ENCODE measurements at places on chromosomes 11 and 22.

DNA sequence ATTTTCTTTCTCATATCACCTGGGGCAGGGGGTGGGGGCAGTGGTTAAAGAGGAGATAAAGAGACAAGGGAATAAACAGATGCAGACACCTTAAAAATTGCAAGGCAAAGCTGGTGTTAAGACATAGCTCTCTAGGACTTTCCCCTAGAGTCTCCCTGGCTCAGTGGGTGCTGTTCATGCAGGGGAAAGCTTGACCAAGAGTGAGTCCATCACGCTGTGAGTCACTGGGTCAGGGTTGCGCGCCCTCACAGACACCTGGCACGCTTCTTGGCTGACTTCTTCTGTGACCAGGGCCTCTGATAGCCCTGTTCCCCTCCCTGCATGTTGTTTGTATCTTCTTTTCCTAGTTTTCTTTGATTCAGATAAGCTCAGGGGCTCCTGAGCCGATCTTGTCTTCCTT, 31.9 kb downstream of the COMMD9 start:
- DNase-seq, result no peak

GRCh38 chr11:115169251-115169650, 335.0 kb downstream of the CADM1 start:
- DNase-seq, result no peak

DNA sequence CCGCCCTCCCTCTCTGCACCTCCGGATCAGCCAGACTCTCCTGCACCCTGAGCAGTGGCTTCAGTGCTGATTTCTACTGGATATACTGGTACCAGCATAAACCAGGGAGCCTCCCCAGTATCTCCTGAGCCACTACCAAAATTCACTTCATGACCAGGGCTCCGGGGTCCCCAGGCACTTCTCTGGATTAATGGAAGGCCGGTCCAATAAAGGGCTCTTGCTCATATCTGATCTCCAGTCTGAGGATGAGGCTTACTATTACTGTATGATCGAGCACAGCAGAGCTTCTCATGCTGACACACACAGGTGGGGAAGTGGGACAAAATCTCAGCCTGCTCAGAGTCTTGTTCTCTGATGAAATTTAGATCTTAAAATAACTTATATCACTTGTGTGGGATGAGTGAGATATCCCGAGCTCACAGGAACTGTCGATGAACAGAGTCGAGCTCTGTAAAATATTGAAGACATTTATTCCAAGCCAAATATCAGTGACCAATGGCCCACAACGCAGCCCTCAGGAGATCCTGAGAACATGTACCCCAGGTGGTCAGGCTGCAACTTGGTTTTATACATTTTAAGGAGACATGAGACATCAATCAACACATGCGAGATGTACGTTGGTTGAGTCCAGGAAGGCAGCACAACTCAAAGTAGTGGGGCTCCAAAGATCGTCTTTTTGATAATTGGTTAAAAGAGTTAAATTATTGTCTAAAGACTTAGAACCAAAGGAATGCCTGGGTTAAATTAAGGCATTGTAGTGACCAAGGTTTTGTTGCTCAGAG, 93.0 kb upstream of the TOP3B start:
- no peak for DNase-seq

DNA sequence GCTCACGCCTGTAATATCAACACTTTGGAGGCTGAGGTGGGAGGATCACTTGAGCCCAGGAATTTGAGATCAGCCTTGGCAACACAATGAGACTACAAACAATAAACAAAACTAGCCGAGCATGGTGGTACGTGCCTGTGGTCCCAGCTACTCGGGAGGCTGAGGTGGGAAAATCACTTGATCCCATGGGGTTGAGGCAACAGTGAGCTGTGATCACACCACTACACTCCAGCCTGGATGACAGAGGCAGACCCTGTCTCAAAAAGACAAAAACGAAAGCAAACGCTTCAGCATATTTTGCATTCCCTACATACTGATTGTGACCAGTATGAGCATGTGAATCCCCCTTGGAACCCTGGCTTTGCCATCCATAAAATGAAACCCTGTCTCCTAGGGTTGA, 33.9 kb upstream of the MN1 start:
- DNase-seq, result no peak

DNA sequence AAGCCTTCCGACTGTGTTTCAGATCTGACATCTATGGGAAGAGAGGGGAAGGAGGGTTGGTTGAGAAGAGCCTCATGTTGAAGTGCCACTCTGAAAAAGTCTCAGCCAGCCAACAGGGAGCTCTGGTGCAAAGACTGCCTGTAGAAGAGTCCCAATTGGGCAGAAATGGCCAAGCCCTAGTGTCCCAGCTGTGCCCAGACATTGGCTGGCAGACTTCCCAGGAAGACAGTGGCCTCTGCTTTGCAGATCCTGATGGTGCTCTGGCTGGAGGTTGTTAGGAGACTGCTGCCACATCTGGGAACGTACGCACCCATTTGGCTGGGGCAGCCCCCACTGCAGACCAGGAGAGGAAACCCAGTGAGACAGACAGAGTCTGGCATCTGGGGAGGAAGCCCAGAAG, 3.2 kb upstream of the PLA2G3 start:
- no peak for DNase-seq

DNA sequence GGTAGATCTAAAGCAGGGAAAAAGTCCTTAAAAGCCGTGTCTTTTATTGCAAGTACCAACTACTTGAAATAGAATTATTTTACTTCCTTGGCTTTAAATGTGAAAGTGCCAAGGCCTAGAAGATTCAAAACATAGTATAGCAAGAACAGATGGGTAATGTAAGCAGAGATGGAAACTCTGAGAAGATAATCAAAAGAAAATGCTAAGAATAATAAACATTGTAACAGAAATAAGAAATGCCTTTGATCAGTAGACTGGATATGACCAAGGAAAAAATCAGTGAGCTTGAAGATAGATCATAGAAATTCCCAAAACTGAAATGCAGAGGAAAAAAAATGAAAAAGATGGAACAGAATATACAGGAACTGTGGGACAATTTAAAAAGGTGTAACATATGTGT, 113.1 kb downstream of the BLID start:
- DNase-seq, result no peak

DNA sequence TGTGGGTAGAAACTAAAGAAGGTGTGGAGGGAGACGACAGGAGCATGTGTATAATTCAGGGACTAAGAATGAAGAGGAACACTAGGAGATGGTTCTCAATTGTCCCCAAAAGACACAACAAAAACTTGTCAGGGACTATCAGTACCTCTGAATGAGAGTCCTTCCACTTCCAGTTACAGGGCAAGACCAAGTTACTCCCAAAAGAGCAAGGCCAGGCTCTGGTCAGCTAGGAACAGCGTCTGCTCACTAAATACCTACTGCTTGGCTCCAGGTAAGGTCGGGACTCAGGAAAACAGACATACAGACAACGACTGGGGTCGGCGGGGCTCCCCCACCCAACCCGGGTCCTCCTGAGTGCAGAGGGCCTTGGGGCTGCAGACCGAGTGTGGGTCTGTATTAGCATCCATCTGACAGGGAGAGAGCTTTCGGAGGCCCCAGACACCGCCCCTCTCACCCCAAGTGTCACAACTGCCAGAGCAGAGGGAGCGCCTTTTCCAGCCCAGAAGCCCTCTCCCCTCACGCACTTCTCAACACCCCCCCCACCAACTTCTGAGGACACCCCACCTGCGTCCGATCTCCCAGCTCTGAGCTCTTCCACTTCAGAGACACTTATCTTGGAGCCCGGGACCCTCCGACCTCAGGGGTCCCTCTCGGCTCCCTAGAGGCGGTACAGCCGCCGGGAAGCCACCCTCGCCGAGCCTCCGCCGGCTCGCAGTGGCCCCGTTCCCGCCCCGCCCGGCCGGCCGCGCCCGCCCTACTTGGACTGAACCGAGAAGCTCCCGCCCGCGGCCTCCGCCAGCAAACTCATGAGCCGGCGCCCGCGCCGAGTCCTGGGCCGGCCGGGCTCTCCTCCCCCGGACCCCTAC, 522 bp downstream of the RHOG start:
- no peak for DNase-seq

- DNase-seq, result no peak
Measured at GRCh38 chr22:23284504-23285033, 104.3 kb downstream of the BCR start.

DNA sequence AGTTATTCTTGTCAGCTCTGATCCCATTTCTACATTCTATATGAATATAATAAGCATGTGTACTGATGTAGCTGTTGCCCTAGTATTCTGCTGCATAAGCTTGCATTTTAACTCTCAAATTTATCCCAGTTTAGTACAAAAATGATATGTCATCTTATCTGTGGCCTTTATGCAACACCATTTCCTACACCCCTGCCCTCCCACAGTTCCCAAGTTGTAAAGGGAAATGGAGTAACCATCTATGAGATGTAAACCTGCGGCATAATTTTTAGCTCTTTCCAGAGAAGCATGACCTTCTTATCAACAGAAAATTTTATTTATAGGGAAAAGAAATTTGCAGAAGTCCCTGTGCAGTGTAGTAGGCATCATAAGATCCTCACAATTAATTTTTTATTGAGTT, 18.9 kb upstream of the CARD18 start:
- no peak for DNase-seq

DNA sequence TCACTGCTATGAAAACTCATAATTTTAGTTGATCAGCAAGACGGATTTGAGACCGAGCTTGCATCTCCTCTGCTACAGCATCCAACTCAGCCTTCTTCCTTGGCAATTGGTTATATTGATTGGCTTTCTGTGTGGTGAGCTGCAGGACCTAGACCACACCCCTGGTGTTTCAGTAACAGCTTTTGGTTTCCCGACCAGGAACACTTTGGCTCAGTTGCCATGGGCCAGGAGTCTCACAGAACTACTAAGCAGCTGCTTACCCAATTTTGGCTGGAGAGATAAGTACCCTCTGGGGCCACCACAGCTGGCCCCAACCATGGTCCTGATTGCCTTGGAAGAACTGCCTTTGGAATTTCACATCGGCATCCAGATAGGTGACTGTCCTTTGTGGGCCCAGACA, at the start of gene GLYATL1:
TSS of gene GLYATL1 (plus strand) at position 212 of the 400 bp plus-strand sequence. CDS start 7,600 bp downstream, outside the sequence.
- DNase-seq, result no peak

DNA sequence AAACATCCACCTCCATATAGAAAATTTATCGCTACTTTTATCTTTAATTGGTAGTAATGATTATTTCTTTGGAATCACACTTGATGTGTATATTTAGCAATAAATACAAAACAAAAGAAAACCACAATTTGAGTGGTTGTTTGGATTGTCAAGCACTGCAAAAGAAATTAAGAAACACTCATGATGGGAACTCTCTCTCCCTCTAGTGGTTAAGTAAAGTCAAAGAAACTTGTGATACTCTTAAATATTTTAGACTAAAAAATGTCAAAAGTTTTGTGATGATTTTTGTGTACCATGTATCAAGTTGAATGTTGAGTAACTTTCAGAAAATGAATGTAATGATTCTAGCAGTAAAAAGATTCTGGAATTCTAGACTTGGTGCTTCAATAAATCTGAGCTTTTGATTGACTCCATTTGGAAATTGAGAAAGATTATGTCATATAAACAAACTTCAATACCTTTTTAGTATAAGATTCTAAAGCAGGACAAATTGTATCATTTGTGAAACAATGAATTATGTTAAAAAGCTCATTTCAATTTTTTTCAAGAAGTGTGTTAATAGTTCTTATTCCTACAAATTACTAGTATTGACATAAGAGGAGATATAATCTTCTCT, 20.8 kb downstream of the MUC15 start:
- DNase-seq, result no peak

DNA sequence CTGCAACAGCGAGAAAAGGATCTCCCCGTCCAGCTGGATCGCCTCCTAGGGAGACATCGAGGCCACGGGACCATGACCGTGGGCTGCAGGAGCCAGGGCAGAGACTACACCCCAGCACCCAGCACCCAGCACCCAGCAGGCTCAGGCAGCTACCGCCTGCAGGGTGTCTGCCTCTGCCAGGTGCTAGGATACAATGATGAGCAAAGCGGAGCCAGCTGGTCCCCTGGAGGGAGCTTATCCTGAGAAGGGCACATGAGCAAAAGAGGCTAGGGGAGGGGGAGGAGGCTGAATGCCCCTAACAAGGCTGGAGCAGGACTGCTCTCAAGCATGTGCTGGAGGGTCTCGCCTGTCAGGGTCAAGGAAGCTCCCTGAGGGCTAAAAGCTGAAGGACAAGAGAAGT, 4.8 kb upstream of the CASTOR1 start:
- DNase-seq, result no peak

GRCh38 chr22:30381264-30381663, 5.9 kb downstream of the RNF215 start:
- DNase-seq, result no peak

GRCh38 chr11:128575174-128575960, 12.0 kb downstream of the ETS1 start:
- no peak for DNase-seq

- DNase-seq, result peak; percentile 34
Measured at GRCh38 chr11:59615120-59615636, 396 bp downstream of the OSBP start.

DNA sequence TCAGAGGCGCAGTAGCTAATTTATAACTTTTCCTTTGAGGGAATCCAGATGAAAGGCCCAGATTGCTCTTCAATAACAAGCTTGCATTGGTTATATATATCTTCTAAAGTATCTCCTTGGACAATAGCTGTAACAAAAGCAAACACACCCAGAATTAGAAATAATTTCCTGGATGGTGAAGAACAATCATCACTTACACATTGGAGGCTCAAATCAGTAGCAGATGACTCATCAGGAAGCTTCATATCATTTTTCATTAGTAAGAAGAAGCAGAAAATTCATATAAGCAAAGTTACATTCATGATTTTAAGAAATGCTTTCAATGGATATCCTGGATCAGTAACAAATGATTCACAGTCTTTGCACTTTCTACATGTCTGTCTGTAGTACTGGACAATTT, 173.6 kb upstream of the CCDC90B start:
- DNase-seq, result no peak

DNA sequence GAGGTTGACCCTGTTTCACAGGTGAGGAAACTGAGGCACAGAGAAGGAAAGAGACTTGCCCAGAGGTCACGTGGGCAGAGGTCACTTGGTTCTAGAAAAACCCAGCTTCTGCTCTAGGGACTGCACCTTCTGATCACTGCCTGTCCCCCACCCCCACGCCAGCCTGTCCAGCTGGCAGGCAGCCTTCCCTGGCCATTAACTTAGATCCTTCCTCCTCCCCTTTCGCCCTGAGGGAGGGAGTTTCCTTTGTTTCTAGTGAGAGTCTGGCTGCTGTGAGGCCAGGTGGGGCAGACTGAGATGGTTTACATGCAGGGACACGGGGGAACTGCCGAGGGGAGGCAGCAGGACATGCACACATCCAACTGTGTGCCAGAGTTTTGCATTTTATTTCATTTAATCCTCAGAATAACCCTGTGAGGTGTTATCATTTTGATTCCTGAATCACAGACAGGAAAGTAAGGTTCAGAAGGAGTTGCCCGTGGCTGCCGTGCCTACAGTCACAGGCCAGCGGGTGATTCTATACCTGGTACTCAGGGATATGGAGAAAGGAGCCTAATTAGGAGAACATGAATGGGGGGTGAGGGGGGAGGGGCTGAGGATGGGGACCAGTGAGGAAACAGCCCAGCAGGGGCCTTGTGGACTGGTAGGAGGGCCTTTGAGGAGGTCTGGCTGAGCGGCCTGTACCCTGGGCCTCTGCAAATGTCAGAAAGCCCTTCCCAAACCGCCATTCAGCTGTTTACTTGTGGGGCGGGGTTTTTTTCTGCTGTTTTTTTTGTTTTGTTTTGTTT, 3.4 kb downstream of the FAM83F start:
- DNase-seq, result no peak
